Calu3 (cell line): ENCODE measurements at places on chromosomes 7 and 10. TPM values are rescaled to one million over a fixed set of nuclear protein-coding genes. Genes with fewer than 3 reads are reported as not detected.

DNA sequence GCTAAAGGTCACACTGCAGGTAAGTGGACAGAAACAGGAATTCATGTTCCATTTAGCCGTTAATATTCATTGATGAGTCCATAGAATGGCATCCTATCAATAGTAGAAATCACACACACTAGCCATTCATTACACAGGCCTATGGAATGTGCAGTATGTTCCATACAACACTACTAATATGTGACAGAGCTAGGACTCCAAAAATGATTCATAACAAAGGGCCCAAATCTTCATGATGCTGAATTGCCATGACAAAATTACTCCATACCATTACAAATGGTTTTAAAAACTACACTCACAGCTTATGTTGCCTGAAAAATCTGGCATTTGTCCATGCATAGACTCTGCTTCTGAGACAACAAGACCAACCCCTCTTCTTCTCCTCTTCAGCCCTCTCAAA, 549.1 kb downstream of the XPNPEP1 start:
- no peak overlapping the region for H3K27ac ChIP-seq
- no peak overlapping the region for H3K4me3 ChIP-seq
- H3K4me1 ChIP-seq = no peaks in the 10 kb centered on the region
- DNase-seq = no peak
- no peaks in the 10 kb centered on the region for H3K36me3 ChIP-seq

DNA sequence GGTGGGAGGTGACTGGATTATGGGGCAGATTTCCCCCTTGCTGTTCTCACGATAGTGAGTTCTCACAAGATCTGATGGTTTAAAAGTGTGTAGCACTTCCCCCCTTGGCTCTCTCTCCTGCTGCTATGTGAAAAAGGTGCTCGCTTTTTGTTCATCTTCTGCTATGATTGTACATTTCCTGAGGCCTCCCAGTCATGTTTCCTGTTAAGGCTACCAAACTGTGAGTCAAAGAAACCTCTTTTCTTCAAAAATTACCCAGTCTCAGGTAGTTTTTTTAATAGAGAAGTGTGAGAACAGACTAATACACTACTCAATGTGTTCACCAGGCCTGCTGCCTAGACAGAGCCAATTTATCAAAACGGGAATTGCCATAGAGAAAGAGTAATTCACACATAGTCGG, 49.7 kb downstream of the SDHAF3 start:
- no peak overlapping the region for H3K27ac ChIP-seq
- H3K4me3 ChIP-seq = no peak overlapping the region
- no peaks in the 10 kb centered on the region for H3K36me3 ChIP-seq
- H3K27me3 ChIP-seq = no peaks in the 10 kb centered on the region

DNA sequence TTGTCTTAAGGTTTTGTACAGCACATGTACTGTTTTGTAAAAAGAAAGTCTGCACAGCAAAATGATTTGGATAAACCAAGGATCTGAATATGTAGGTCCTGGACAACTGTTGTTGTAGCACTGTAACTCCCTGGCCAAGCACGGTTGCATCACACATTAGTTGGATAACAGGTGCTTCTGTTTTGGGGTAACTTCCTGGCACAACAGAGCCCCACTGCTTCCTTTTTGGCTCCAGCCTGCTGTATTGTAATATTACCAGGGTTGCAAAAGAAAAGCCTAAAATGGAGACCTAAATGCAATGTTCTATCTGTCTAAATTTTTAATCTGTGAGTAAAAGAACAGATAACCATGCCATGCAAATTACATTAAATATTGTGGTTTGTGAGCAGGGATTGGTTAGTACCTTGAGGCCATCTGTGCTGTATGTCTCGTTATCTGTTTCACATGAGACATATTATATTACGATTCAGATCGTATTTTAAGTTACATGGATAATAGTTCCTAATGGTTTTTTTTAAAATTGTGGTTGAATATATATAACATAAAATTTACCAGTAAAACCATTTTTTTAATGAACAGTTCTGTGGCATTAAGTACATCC, 27.5 kb upstream of the WAC start:
- no peaks in the 10 kb centered on the region for H3K36me3 ChIP-seq
- no peak overlapping the region for H3K4me3 ChIP-seq
- no peaks in the 10 kb centered on the region for H3K4me1 ChIP-seq
- no peaks in the 10 kb centered on the region for H3K27me3 ChIP-seq
- no peak overlapping the region for H3K27ac ChIP-seq

GRCh38 chr10:29658984-29659965, 24.5 kb upstream of the SVIL start:
- H3K27ac ChIP-seq = peak overlapping the region; percentile 90
- peak overlapping the region; percentile 7 for H3K4me3 ChIP-seq
- peaks cover 46% of the 10 kb centered on the region for H3K36me3 ChIP-seq
- H3K27me3 ChIP-seq = no peaks in the 10 kb centered on the region
- peak; percentile 84 for DNase-seq

DNA sequence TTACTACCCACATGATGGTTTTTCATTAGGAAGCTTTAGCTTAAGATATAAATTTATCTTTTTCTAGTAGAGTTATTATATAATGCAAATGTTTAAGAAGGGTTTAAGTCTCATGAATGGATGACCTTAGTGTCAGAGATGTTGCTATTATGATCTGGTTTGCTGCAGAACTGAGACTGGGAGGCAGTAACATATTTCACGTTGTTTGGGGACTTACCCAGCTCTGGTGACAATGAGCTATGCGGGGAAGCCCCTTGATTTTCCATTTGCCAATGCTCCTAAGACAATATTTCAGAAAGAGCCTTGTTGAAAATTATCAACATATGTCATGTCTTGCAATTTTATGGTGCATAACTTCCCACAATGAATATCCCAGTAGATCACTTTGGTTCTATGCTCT, 754.6 kb downstream of the REEP3 start:
- no peaks in the 10 kb centered on the region for H3K4me1 ChIP-seq
- no peaks in the 10 kb centered on the region for H3K27me3 ChIP-seq
- no peak overlapping the region for H3K4me3 ChIP-seq
- no peak overlapping the region for H3K27ac ChIP-seq
- no peak for DNase-seq

DNA sequence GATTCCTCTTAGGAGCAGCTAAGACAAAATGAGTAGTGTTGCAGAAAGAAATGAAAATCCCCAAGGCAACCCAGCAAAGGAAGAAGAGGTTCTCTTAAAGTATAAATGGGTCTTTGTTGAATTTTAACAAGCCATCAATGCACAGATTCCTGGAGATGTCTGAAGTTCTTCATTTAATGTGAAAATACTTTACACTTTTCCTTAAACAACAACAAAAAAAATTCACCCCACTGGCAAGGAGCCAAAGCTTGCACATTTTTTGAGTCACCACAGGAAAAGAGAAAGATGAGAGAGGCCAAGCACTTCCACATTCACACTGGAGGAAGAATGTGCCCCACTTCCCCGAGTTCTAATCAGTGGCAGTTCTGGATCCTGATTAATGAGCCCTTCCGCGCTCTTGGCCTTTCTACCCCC, 286.4 kb upstream of the MEOX2 start:
- no peak for DNase-seq
- no peaks in the 10 kb centered on the region for H3K4me1 ChIP-seq
- H3K27ac ChIP-seq = no peak overlapping the region
- H3K4me3 ChIP-seq = no peak overlapping the region
- no peaks in the 10 kb centered on the region for H3K36me3 ChIP-seq

GRCh38 chr10:129161150-129161549, 305.9 kb upstream of the MGMT start:
- H3K27me3 ChIP-seq = no peaks in the 10 kb centered on the region
- no peaks in the 10 kb centered on the region for H3K36me3 ChIP-seq
- no peak overlapping the region for H3K27ac ChIP-seq
- H3K4me3 ChIP-seq = no peak overlapping the region
- no peaks in the 10 kb centered on the region for H3K4me1 ChIP-seq
- no peak for DNase-seq

DNA sequence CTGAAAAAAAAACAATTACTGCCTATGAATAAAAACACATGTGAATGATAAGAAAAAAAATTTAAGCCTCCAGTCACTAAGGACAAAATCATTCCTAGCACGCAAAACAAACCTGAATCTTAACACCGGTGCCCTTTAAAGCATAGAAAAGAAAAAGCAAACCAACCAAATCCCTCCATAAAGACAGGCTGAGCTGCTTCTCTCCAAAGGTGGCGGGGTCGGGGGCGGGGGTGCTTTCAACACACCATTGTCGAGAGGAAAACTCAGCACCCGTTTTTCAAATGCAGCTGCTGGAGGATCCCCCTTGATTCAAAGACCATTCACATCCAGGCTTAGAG, 1.4 kb downstream of the ST8SIA6 start:
- no peak overlapping the region for H3K27ac ChIP-seq
- H3K4me3 ChIP-seq = peak overlapping the region; percentile 81
- H3K27me3 ChIP-seq = peaks cover 39% of the 10 kb centered on the region
- DNase-seq = no peak
- no peaks in the 10 kb centered on the region for H3K4me1 ChIP-seq

DNA sequence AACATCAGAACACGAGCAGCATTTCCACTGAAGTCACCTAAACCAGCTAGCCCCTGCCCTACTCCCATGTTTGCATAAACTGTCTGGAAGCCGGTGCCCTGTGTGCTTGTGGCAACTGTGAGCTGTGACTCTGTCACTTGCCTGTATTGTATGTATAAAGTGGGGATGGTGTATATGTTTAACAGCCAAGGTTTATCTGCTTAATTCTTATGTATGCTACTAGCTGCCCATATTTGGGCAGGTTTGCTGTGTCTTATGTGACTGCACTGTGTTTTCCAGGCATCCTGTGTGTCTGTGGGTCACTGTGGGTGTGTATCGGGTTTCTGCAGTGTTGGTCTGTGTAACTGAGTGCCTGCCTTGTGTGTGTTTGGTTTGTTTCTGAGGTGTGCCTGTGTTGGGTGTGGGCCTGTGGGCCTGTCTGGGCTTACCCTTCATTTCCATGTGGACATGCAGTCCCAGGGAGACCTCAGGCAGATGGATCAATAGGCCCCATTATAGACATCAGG, 9.3 kb downstream of the LBX1 start:
- no peak for DNase-seq
- H3K27ac ChIP-seq = no peak overlapping the region
- H3K4me3 ChIP-seq = no peak overlapping the region
- H3K4me1 ChIP-seq = peaks cover 4% of the 10 kb centered on the region
- peaks cover 99% of the 10 kb centered on the region for H3K27me3 ChIP-seq

DNA sequence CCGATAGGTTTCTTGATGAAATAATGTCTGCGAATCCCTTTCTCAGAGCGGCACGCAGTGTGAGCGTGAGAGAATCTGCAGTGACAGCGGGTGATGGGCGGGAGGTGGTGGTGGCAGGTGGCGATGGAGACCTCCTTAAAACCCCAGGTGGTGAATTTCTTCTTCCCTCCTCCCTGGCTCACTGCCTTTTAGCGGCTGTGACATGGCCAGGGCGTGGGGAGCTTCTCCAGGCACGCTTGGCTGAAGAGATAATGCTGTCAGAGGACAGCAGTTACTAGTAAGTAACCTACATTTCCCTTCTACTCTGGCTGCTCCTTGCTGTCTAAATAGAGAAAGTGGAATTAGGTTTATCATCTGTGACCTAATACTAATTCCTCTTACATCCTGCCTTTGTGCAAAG, 141.4 kb upstream of the INSYN2A start:
- no peak for DNase-seq
- H3K36me3 ChIP-seq = no peaks in the 10 kb centered on the region
- no peak overlapping the region for H3K4me3 ChIP-seq
- H3K27ac ChIP-seq = no peak overlapping the region

GRCh38 chr7:80981405-80981804, 62.6 kb upstream of the SEMA3C start:
- H3K27ac ChIP-seq = no peak overlapping the region
- DNase-seq = no peak
- no peaks in the 10 kb centered on the region for H3K4me1 ChIP-seq
- H3K36me3 ChIP-seq = no peaks in the 10 kb centered on the region

- peaks cover 14% of the 10 kb centered on the region for H3K27me3 ChIP-seq
- no peak for DNase-seq
- H3K27ac ChIP-seq = no peak overlapping the region
- no peaks in the 10 kb centered on the region for H3K36me3 ChIP-seq
Measured at GRCh38 chr10:120702032-120702431, 149.1 kb upstream of the WDR11 start.

- no peak for DNase-seq
- no peak overlapping the region for H3K27ac ChIP-seq
- no peaks in the 10 kb centered on the region for H3K27me3 ChIP-seq
- H3K4me1 ChIP-seq = no peaks in the 10 kb centered on the region
- no peaks in the 10 kb centered on the region for H3K36me3 ChIP-seq
Measured at GRCh38 chr7:141128931-141129330, 55.1 kb downstream of the TMEM178B start.

DNA sequence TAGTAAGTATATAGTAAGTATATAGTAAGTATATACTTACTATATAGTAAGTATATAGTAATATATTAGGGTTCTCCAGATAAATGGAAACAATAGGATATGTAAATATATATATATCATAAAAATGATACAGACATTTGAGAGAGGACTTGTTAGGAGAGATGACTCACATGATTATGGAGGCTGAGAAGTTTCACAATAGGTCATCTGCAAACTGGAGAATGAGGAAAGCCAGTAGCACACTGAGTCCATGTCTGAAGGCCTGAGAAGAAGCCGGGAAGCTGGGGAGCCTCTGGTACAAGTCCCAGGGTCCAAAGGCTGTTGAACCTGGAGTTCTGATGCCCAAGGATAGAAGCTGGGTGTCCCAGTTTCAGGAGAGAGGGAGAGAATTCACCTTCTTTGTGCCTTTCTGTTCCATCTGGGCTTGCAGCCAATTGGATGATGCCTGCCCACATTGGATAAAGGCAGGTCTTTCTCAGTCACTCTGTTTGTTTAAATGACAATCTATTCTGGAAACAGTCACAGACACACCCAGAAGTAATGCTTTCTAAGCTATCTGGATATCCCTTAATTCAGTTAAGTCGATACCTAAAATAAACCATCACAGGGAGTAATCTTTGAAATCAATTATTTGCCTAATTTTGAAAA, 205.5 kb upstream of the CDC14C start:
- no peaks in the 10 kb centered on the region for H3K27me3 ChIP-seq
- DNase-seq = no peak
- H3K36me3 ChIP-seq = no peaks in the 10 kb centered on the region
- no peaks in the 10 kb centered on the region for H3K4me1 ChIP-seq
- H3K4me3 ChIP-seq = no peak overlapping the region

DNA sequence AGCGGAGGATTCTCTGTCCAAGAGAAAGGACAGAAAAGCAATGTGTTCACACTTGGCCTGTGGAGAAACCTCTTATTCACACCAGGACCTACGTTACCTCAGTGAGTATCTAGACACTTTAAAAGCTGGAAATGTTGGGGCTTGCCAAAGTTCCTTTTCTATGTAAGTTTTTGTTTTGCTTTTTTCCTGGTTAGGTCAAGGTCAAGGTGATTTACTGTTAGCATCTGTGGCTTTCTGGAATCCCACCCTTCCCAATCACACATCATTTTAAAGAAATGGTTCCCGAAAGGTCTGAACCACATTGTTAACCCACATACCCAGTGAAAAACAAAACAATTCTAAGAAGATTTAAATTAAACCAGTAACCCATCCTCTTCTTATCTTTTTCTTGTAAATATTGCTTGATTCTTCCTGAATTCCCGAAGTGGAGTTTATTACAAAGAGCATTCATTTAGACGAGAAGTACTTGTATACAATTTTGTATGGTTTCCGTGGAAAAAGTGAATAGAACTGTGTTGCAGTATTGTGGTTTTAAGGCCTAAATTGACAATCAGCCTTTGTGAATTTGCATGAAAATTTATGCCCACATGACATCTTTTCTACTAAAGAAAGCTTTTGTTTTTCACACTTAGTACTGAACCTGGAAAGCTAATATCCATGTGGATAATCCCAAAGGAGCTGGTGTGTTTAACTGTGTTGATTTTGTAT, 827.0 kb upstream of the IGFBP3 start:
- H3K36me3 ChIP-seq = peaks cover 5% of the 10 kb centered on the region
- no peaks in the 10 kb centered on the region for H3K27me3 ChIP-seq
- peaks cover 44% of the 10 kb centered on the region for H3K4me1 ChIP-seq

The LOXL4 gene
- total RNA-seq = 2.2 and 2.6 TPM in 2 replicates

The BAMBI gene
- 33.0 and 42.2 TPM in 2 replicates for total RNA-seq

The GDF2 gene
- total RNA-seq = not detected in 2 replicates
